Activated CD4-positive, CD25-positive, alpha-beta regulatory T cell treated with anti-CD3 and anti-CD28 coated beads, Interleukin-2, amount 50 U/mL, for 72 hours (primary cell): ENCODE measurements at places on chromosomes 5 and 9.

GRCh38 chr9:133347515-133347984 is 381 bp downstream of the MED22 start:
- peak; percentile 59 for DNase-seq

- no peak for DNase-seq
These were observed 127.3 kb downstream of the MACROH2A1 start for GRCh38 chr5:135271533-135272310.

- DNase-seq, result no peak
These were observed 93.6 kb downstream of the TRIO start for GRCh38 chr5:14236757-14237156.

- no peak for DNase-seq
These were observed 36.9 kb upstream of the GPR21 start for GRCh38 chr9:122996586-122996985.

- no peak for DNase-seq
These were observed 284.1 kb downstream of the NFIB start for GRCh38 chr9:14029806-14030374.
